ENCODE measurements at places on chromosomes 2 and 18. TPM values are rescaled to one million over a fixed set of nuclear protein-coding genes. Genes with fewer than 3 reads are reported as not detected.

DNA sequence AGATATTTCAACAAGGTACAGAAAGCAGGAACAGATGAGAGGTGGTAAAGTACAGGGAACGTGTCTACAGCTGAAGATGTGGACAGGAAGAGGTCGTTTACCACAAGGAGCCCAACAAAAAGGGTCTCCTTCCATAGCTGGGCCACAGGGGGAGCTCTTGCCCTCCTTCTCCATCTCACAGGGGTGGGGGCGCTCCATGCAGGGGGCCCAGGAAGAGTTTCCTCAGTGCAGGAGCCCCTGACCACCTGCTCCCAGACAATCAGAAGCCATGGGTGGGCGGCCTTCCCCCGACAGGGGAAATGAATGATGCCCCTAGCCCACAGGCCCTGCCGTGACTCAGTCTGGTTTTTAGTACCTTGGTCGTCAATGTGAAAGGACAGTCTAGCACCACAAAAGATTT, 163.6 kb upstream of the ZNF516 start:
- H3K36me3 ChIP-seq = no peaks in the 10 kb centered on the region
- H3K4me1 ChIP-seq = peaks cover 21% of the 10 kb centered on the region
- no peak for DNase-seq

The REG3G gene
- total RNA-seq = not detected

- H3K27ac ChIP-seq = no peak overlapping the region
- no peaks in the 10 kb centered on the region for H3K27me3 ChIP-seq
- no peak overlapping the region for H3K4me3 ChIP-seq
- H3K36me3 ChIP-seq = no peaks in the 10 kb centered on the region
- no peaks in the 10 kb centered on the region for H3K4me1 ChIP-seq
Measured at GRCh38 chr2:59322870-59323269, 1081.7 kb upstream of the FANCL start.

The SLC8A1 gene
- total RNA-seq = 5.5 TPM

- H3K27me3 ChIP-seq = no peaks in the 10 kb centered on the region
- H3K4me3 ChIP-seq = no peak overlapping the region
- no peak overlapping the region for H3K27ac ChIP-seq
- no peak for DNase-seq
- H3K4me1 ChIP-seq = peaks cover 41% of the 10 kb centered on the region
- peaks cover 26% of the 10 kb centered on the region for H3K36me3 ChIP-seq
Measured at GRCh38 chr2:108542071-108542470, 7.8 kb downstream of the LIMS1 start.

DNA sequence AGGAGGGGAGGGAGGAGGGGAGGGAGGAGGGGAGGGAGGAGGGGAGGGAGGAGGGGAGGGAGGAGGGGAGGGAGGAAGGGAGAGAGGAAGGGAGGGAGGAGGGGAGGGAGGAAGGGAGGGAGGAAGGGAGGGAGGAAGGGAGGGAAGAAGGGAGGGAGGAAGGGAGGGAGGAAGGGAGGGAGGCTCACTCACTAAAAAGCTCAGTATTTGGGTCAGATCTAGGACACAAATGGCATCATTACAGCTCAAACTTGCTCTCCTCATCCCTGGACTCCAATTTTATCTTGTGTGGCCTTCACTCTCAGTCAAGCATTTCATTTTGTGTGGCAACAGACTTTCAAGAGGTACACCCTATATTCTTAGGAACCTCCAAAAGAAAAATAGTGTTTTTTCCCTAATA, 435.4 kb downstream of the IRS1 start:
- H3K27ac ChIP-seq = no peak overlapping the region
- no peaks in the 10 kb centered on the region for H3K4me1 ChIP-seq
- peaks cover 3% of the 10 kb centered on the region for H3K27me3 ChIP-seq
- no peak for DNase-seq
- no peak overlapping the region for H3K4me3 ChIP-seq

- H3K4me3 ChIP-seq = no peak overlapping the region
- H3K27me3 ChIP-seq = no peaks in the 10 kb centered on the region
- H3K4me1 ChIP-seq = peaks cover 7% of the 10 kb centered on the region
- H3K27ac ChIP-seq = no peak overlapping the region
- no peak for DNase-seq
Measured at GRCh38 chr2:28182348-28182747, 210.3 kb upstream of the FOSL2 start.

DNA sequence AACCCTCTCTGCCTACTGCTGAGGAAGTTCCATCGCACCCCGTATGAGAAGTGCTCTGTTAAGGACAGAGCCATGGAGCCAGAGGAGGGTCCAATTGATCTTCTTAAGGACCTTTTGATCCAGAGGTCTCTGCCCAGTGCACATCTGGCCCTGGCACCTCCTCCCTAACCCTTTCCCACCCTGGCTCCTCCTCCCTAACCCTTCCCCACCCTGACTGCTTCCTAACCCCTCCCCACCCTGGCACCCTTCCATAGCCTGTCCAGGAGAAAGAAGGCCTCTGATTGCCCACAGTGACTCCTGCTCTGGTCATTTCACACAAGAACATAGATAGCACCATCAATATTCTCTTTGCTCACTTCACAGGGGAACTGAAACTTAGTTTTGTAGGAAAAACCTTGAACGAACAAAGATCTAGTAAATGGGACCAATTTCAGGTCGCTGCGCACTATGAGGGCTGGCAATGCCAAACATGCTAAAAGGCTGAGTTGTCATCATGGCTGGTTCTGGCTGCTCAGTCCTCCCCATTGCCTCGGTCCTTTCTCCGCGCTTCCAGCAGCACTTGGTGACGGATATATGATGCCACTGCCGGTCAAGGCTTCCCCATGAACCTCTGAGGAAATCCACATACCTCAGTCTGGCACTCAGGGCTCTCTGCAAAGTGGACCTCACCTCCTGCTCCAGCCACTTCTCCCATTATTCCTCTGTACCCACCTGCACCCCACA, 49.2 kb downstream of the PKDCC start:
- no peak for DNase-seq
- H3K27ac ChIP-seq = no peak overlapping the region
- peaks cover 36% of the 10 kb centered on the region for H3K4me1 ChIP-seq
- peaks cover 22% of the 10 kb centered on the region for H3K27me3 ChIP-seq

The AMER3 gene
- total RNA-seq = not detected

- no peaks in the 10 kb centered on the region for H3K27me3 ChIP-seq
- H3K27ac ChIP-seq = peak overlapping the region; percentile 67
- peaks cover 61% of the 10 kb centered on the region for H3K4me1 ChIP-seq
- no peak overlapping the region for H3K4me3 ChIP-seq
Measured at GRCh38 chr2:223950448-223951347, 5.6 kb upstream of the WDFY1 start.

DNA sequence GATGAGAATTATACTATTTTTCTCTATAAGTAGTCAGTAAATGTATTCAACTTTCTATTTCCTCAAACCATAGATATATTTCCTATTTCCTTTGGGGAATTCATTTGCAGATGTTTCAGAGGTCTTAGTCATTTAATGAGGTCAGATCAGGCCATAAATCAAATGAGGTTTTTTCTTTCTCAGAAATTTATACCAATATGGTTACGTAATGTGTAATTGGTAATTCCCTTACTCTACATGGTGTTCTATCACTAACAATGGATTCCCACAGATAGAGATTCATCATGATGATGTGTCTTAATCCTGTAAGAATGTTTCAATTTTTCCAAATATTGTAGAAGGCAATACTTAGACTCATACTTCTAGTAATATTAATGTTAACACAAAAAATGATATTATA, 108.0 kb downstream of the DPP4 start:
- no peaks in the 10 kb centered on the region for H3K27me3 ChIP-seq
- no peak for DNase-seq
- H3K4me1 ChIP-seq = peaks cover 51% of the 10 kb centered on the region
- no peak overlapping the region for H3K27ac ChIP-seq
- no peak overlapping the region for H3K4me3 ChIP-seq

DNA sequence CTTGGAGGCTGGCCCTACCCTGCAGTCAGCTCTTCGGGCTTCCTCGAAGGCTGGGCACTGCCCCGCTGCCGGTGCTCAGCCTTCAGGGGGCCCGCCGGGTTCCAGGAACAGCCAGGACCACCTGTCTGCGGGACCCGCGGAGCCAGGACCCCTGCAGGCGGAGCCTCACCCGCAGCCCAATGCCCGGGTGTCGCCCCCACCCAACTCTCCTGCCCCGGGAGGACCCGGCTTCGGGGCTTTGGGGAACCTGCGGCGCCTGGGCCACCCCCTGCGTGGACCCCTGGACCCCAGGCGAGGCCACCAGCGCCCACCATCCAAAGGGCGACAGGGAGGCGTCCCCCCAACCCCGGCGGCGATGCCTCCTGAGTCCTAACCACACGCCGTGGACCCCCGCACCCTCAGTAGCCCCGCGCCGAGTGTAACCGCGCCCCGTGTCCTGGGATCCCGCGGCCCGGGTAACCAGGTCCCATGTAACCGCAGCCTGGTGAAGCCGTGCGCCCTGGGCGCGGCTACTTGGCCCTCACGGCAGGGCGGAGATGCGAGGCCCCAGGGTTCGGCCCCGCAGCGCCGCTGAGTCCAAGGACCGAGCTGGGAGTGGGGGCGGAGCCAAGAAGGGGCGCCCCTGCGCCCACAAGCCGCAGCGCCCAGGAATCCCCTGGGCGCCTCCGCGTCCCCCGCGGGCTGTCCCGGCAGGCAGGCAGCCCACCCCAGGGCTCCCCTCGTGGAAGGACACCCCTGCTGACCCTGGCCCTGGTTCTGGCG, 11.0 kb upstream of the UBE2F start:
- H3K4me3 ChIP-seq = no peak overlapping the region
- DNase-seq = no peak
- no peak overlapping the region for H3K27ac ChIP-seq
- no peaks in the 10 kb centered on the region for H3K36me3 ChIP-seq
- peaks cover 29% of the 10 kb centered on the region for H3K27me3 ChIP-seq
- peaks cover 11% of the 10 kb centered on the region for H3K4me1 ChIP-seq

DNA sequence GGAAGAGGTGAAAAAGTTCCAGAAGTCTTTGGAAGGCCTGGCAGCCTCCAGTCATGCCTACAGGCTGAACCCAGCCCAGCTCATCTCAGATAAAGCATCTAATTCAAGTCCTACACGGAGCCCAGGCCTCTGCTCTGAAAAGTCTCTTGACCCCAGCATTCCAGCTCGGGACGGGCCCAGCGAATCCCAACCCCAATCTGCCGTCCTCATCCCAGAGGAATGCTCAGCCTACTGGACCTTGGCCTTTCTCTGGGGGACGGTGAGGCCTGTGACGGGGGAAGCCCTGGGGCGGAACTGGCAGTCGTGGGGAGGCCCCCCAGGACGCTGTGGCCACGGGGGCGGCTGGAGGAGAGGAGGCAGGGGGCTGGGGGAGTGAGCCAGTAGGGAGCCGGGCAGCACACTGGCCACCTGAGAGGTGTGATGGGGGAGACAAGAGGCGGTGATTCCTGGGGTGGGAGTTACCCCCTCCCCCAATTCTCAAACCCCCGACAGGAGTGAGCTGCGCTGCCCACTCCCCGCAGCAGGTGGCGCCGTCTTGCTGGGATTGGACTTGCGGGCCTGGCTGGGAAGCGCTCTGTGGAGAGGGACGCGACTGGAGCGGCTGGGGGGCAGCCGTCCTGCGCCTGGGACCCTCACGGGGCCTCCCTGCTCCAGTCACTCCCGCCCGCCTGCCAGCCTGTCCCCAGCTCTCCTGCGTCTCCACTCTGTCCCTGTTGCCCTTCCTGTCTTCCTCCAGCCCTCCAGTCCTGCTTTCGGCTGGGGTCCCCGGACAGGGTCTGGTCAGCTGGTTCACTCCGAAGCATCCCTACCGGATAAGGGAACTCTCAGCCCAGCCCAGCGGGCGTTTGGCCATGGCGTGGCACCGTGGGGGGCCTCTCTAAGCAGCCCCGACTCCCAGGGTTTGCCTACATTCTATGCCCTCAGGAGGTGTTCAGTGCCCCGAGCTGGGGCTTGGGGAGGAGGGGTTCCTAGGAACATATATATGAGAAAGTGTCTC, 182.6 kb upstream of the HAAO start:
- peaks cover 10% of the 10 kb centered on the region for H3K27me3 ChIP-seq
- peaks cover 3% of the 10 kb centered on the region for H3K4me1 ChIP-seq
- H3K4me3 ChIP-seq = no peak overlapping the region
- DNase-seq = peak; percentile 22
- no peaks in the 10 kb centered on the region for H3K36me3 ChIP-seq

- H3K36me3 ChIP-seq = peaks cover 9% of the 10 kb centered on the region
- H3K4me1 ChIP-seq = peaks cover 33% of the 10 kb centered on the region
- peaks cover 92% of the 10 kb centered on the region for H3K27me3 ChIP-seq
- DNase-seq = no peak
Measured at GRCh38 chr2:172084645-172085459, 455 bp upstream of the DLX1 start.

The PSME4 gene
- 52.0 TPM for total RNA-seq

The RESP18 gene
- total RNA-seq = not detected

DNA sequence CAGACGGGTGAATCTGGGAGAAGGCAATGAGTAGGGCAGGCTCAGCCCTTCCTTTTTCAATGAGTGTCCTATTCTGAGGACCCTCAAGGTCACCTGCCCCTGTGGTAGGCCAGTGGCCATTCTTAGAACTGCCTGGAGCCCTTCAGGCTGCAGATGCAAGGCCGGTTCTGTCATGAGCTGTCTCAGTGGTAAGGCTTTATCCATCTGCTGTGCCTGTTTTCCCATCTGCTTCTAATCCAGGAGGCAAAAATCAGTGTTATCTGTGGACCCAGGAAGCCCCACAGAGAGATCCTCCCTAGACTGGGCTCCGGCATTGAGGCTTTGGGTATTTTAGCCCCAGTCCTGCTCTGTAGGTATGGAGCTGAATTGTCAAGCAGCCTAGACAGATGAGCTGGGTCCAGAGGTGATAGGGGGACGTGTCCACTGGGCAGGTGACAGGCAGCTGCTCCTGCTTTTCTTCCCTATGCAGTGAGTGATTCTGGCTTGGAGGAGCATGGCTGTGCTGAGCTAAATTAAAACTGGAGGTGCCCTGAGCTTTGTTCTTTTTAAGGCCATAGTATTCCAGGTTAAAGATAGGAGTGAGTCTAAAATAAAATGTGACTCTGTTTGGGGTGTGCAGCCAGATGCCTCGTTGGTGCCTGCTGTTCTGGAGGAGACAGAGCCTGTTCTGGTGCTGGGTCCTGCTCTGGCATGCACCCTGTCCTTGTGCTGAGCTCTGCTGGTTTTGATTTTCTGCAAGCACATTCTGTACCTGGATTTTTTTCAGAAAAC, 92.5 kb downstream of the FHOD3 start:
- H3K4me1 ChIP-seq = no peaks in the 10 kb centered on the region
- no peak overlapping the region for H3K4me3 ChIP-seq
- no peak overlapping the region for H3K27ac ChIP-seq
- H3K27me3 ChIP-seq = no peaks in the 10 kb centered on the region

DNA sequence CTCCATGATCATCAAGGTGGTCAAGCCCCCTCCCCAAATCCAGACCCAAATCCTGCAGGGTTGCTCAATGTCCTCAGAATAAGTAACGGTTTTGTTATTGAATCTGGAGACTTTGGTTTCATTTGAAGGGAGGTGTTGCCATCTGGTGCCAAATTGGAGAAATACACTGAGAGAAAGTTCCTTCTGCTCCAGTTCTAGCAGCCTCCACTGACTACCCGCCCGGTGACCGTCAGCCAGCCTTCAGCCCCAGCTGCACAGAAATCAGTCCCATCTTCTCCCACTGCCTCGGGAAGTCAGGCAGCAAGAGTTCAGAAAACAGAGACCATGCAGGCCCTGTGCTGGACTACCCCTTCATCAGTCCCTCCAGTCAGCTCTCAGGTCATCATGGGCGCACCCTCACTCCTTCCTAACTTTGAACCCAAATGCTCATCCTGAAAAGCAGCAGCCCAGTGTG, 38.7 kb downstream of the PKDCC start:
- peaks cover 9% of the 10 kb centered on the region for H3K4me1 ChIP-seq
- no peak for DNase-seq
- no peak overlapping the region for H3K27ac ChIP-seq
- no peaks in the 10 kb centered on the region for H3K36me3 ChIP-seq
- H3K4me3 ChIP-seq = no peak overlapping the region

All from activated T-helper 2 cell treated with anti-CD3 and anti-CD28 coated beads, Interferon-gamma antibody, Interleukin-2, Interleukin-4, amounts not matched to agents 10 μg/mL and 5 μg/mL and 100 μg/mL, durations not matched to agents 14 hours and 24 hours and 36 hours (primary cell).